ENCODE measurements at places on chromosomes 2 and 18.

DNA sequence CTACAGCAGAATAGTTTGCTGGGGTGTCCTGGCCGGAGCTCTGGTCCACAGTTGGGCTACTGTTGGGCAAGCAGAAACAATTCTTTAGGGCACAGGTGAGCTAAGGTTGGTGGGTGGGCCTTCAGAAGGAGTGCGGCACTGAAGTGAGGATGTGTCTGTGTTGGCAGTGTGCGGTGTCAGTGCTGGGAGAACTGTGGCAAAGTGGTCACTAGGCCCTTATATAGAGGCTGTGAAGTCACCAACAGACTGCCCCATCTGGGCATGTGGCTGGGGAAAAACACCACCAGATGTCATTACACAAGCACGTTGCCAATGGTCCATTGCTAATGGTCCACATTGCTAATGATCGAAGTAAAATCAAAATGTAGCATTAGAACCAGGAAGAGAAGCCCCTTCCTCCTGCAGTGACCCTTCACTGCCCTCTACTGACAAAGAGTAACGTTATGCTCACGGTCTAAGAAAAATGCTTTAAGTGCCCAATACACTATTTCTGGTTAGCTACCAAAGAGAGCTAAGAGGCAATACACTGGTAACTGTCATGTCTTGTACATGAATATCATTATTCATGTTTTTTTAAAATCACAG is 21.3 kb downstream of the SCN1A start:
- peak; percentile 16 for DNase-seq

GRCh38 chr18:60996326-60996725 is 336.9 kb upstream of the CDH20 start:
- no peak for DNase-seq

- DNase-seq, result no peak
These were observed 42.0 kb downstream of the ABHD3 start for GRCh38 chr18:21662581-21662980.

DNA sequence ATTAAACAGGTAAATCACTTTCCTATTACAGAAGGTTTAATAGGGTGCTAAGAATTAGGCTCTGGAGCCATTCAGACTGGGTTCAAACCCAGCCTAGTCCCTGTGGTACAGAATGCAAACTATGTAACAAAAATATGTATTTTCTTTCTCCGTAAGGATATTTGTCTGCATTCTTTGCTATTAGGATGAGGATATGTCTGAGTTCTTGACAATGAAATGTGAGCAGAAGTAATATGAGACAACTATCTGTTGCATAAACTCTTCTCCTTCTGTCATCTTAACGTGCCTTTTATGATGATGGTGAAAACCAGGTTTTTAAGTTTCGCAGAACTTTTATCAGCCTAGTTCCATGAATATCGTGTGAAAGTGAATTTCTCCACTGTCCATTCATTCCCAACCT is 1129.1 kb upstream of the ZEB2 start:
- no peak for DNase-seq

- no peak for DNase-seq
These were observed 40.1 kb upstream of the PTH2R start for GRCh38 chr2:208366215-208367127.

DNA sequence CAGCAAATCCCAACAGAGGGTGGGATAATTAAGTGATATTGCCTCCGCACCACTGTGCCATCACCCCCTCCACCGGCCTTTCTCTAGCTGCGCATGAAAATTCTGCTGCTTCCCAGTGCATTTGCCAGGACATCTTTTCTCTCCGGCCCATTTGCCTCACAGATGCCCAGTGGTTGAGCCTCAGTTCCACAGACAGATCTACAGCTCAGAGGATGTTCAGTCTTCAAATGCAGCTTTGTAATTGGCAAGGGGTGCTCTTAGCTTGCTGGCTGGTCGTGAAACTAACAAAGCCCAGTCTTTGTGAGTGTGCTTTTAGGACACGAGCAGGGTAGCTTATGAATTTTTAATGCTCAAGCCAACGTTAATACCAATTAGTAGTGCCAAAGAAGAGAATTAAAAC is 253.3 kb upstream of the REV1 start:
- no peak for DNase-seq

DNA sequence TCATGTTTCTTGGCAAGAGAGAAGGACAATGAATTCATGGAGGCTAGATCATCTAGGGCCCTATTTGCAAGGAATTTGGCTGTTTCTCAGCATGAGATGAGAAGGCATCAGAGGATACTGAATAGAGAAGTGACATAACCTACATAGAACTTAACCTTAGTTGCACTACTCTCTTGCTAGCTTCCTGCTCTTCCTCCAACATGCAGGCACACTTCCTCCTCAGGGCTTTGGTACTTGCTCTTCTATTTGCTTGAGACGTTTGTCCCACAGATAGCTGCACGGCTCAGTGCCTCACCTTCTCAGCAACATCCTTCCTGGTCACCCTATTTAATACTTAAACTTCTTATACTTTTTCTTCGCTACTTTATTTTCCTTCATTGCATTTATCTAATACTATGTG is 20.0 kb upstream of the LANCL1 start:
- no peak for DNase-seq

- DNase-seq, result no peak
These were observed 48.3 kb upstream of the STK17B start for GRCh38 chr2:196219671-196220070.

GRCh38 chr2:209845666-209846065 is 74.0 kb downstream of the UNC80 start:
- DNase-seq, result peak; percentile 23

- DNase-seq, result no peak
These were observed 593.1 kb upstream of the LRRTM4 start for GRCh38 chr2:78115291-78115690.

DNA sequence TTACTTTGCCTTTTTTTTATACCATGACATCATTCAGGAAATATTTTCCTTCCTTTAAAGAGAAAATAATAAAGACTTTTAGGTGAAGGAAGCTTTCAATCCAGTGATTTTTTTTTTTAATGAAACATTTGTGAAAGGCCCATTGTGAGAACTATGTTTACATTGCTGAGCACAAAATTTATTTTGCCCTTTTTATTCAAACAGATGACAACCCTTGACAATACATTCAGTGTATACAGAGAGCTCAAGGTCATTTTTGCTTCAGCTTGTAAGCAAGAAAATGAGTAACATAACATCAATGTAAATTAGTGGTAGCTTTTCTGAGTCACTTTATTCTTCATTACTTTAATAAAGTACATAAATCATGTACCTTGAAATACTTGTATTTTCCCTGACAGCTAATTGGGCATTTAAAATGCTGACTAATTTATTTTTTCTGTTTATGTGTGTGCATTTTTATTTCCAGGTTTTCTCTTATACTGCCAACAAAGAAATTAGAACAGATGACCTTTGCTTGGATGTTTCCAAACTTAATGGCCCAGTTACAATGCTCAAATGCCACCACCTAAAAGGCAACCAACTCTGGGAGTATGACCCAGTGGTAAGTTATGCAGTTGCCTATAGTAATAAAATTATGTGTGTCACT is 121.6 kb downstream of the GALNT1 start:
- no peak for DNase-seq

Measured in trophoblast cell (in vitro differentiated cells and primary cell).